ENCODE measurements at places on chromosomes 5 and 9.

- no peak for DNase-seq
Measured at GRCh38 chr5:4980201-4980600, 159.9 kb upstream of the ADAMTS16 start.

DNA sequence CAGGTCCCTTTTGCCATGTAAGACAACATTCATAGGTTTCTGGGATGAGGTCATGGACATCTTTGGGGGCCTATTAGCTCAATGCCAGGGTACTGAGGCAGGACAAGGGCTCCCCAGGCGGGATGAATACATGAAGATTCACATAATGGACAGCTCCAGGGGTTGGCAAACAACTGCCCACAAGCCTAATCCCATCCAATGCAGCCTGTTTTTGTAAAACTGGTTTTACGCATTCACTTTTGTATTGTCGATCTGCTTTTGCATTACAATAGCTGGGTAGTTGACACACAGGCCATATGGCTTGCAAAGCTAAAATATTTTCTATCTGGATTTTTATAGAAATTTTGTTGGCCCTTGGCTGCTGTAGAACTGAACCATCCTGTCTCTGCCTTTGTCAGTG is 248.5 kb upstream of the PANK3 start:
- no peak for DNase-seq

DNA sequence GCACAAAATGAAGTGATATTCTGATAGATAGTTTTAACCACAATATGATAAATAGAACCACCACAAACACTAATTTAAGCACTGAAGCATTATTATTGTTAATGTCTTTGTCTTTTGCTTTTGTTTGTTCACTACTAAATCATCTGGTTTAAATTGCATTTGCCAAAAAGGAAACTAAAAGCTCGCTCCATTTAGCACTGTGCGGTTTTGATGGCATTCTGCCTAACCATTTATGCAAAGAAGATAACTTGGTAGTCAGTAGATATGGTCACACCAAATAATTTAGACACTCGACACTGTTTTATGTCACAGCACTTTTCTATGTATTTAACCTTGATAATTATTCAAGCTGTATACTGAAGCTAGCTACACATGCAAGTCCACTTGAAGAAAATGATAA is 849.8 kb upstream of the CDH6 start:
- DNase-seq, result peak; percentile 15

- DNase-seq, result peak; percentile 89
Measured at GRCh38 chr5:80255811-80256712, at the start of gene SERINC5. Gene SERINC5 (minus strand): TSS chr5:80256048. CDS start chr5:80255922, 126 bp downstream.

GRCh38 chr5:105259581-105260217 is 1697.1 kb upstream of the NUDT12 start:
- DNase-seq, result no peak

- no peak for DNase-seq
Measured at GRCh38 chr5:537098-537497, 12.8 kb upstream of the SLC9A3 start.

DNA sequence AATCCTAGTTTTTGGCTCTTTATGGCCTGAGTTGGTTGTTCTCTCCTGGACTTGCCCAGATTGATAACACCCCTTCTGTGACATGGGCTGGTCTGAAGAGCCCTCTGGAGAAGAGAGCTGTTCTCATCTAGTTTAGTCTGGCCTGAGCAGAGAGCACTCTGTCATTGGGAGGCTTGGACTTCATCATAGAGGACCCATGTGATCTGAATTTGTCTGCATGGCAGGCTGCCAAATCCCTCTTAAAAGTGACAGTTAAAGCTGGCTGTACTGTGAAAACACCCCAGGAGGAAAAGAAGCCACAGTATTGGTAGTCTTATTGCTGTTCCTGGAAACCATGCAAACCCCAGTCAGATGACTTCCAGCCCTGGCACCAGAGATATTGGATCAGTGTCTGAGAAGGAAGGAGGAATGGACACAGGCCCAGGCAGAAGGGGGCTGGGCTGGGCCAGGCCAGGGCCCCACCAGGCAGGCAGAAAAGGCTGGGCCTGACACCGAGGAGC is 3.7 kb upstream of the WDR31 start:
- DNase-seq, result peak; percentile 73

DNA sequence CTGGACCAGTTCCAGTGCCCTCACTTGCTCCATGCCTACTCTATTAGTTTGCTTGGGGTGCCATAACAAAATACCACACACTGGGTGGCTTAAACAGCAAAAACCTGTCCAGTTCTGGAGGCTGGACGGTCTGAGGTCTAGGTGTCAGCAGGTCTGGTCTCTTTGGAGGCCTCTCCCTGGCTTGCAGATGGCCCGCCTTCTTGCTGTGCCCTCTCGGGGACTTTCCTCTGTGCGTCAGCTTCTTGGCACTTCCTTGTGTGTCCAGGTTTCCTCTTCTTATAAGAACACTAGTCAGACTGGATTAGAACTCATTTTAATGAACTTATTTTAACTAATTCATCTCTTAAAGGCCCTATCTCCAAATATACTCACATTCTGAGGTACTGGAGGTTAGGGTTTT is 97.2 kb downstream of the CARTPT start:
- no peak for DNase-seq

- DNase-seq, result no peak
Measured at GRCh38 chr5:151233616-151234085, 9.8 kb upstream of the CCDC69 start.

DNA sequence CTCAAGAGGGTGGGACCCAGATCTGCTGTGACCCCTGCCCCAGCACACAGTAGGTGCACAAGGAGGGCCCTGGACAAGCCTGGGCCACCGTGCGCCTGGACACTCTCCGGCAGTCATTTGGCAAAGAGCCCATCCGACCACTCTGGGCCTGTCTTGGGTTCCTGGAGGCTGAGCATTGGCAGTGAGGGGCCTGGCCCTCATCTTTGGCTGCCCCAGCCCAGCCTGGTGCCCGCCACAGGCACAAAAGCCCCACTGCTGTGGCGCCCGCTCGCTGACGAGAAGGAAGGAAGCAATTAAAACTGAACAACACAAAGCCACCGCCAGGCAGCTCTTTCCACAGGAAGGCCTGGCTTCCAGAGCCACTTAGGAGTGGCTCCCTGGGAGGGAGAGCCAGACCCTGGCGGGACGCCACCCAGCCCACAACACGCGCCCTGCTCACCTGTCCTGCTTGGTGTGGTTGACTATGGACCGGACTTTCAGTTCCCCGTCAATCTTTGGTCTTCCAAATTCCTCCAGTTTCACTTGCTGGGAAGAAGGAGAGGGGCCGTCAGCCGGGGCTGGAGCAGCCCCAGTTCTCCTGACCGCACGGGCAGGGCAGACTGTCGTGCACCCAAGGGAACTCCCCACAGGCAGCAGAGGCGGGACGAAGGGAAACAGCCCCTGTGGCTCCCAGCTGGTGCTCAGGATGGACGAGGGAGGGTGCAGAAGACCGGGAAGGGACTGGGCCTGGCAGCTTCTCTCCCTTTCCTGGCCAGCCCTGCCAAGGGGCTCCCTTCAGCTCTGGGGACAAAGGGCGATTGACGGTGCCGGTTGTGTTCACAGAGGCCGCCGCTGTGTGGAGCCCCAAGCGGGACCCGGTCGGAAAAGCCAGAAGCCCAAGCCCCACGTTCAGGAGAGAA is 50.9 kb upstream of the SARDH start:
- peak; percentile 58 for DNase-seq

GRCh38 chr5:157303667-157304327 is 37.9 kb downstream of the CYFIP2 start:
- DNase-seq, result no peak

DNA sequence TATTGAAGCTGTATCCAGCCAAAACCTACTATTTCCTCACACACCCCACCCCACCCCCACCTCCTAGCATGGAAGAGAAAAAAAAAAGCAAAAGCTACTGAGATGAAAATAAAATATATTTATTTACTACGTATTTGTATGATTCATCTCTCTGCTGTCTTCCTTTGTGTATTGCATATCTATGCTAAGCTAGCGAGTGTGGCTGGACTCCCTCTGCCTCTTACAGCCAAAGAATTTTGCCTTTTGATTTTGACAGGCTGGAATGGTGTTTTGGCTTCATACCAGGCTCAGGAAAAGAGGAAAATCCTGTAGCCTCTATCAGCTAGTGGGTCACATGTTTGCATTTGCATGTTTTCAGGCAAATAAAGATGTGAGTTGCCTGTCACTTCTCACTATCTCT is 2.2 kb downstream of the ABLIM3 start:
- DNase-seq, result peak; percentile 74

GRCh38 chr5:39998518-39998917 is 573.7 kb upstream of the DAB2 start:
- DNase-seq, result no peak

DNA sequence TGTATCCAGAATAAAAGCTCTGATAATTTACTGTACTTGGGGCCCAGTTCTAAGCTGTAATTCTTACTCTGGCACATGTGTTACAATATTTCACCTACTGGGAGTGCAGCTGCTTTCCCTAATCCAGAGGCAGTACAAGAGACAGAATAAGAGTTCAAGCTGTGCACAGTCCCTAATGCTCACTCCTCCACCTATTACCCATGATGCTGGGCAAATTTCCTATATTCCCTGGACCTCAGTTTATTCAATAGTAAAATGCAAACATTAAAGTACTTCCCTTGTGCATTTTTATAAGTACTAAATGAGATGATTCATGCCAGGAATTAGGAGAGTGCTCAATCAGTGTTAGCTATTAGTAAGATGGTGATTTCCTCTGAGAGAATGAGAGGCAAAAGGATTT is 28.0 kb upstream of the TAF11L2 start:
- DNase-seq, result no peak

DNA sequence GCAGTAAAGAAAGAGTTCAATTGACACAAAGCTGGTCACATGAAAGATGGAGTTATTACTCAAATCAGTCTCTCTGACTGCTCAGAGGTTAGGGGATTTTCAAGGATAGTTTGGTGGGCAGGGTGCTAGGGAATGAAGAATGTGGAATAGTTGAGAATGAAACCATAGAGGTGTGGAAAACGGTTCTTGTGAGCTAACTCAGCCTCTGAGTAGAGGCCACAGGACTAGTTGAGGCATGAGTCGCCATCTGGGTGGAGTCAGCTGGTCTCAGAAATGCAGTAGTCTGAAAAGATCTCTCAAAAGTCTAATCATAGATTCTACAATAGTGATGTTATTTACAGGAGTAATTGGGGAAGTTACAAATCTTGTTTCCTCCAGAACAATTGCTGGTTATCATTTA is 178.9 kb upstream of the SPEF2 start:
- peak; percentile 36 for DNase-seq

GRCh38 chr5:54902791-54903473 is 82.5 kb downstream of the ESM1 start:
- peak; percentile 85 for DNase-seq

DNA sequence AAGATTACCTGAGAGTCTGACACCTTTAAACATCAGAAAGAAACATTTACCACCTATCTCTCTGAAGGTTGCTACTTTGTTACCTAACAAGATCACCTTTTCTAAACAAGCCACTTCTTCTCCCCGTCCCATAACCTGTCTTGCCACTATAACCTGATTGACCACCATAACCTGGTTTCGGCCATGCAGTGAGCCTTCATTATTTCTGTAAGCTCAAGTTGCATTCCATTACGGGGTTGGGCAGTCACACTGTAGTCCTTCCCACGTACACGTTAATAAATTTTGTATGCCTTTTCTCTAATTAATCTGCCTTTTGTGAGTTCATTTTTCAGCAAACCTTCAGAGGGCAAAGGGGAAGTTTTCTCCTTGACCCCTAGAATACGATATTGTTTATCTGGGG is 28.0 kb upstream of the CCNG1 start:
- DNase-seq, result no peak

- DNase-seq, result no peak
Measured at GRCh38 chr5:14407746-14408175, 173.8 kb upstream of the OTULINL start.

GRCh38 chr5:125210242-125210947 is 464.0 kb upstream of the ZNF608 start:
- no peak for DNase-seq

GRCh38 chr9:35828716-35829083 is at the start of gene FAM221B:
Gene FAM221B (minus strand): TSS chr9:35828732. CDS start chr9:35826161, 2,571 bp downstream.
- DNase-seq, result no peak

- DNase-seq, result no peak
Measured at GRCh38 chr9:124458441-124458840, 8.2 kb downstream of the ADGRD2 start.

- no peak for DNase-seq
Measured at GRCh38 chr9:128637656-128638055, 19.0 kb downstream of the DYNC2I2 start.

DNA sequence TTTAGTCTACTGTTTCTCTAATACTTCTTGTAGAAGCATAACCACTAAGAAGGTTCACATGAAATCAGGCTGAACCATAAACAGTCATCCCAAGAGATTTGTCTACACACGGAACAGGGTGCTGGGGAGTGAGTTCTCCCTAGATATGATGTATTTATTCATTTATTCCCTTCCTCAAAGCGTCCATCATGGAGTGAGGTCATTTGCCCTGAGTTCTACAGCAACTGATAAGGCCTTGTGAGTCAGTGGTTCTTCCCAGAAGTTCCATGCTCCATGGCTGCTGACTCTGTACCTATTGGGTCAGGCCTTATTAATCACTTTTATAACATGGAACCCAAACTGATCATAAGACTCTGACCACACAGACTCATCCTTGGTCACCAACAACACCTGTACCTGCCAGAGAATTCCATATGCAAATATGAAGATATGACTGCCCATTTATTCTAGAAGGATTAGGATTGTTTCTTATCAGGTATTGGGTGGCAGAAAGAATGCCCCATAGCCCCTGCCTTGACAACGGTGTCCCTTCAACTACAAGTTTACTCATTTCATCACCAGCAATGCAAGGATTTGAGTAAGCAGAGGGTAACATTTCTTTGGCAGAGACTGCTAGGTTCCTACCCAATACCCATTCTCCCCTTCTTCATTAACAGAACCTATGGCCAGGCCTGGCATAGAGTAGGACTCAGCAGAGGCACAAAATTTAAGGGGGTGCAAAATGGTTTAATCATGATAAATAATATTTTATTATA is 118.1 kb downstream of the LHFPL2 start:
- peak; percentile 64 for DNase-seq

GRCh38 chr5:10987925-10988504 is 227.0 kb upstream of the DAP start:
- peak; percentile 62 for DNase-seq

- no peak for DNase-seq
Measured at GRCh38 chr9:132726576-132727130, 56.4 kb downstream of the GTF3C4 start.

GRCh38 chr5:95689680-95690079 is 6.9 kb upstream of the SPATA9 start:
- DNase-seq, result no peak

DNA sequence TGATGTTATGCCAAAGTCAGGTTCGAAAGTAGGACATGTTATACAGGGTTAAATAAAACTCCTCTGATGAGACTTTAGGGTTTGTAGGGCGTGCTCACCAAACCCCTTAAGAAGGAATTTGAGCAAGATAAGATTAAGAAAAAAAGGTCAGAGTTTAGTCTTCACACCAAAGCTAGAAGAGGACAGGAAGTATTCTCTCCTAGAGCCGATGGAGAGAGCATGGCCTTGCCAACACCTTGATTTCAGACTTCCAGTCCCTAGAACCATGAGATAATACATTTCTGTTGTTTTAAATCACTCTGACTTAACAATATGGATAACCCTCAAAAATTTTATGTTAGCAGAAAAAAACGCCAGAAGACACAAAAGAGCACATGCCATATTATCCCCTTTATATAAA is 16.3 kb upstream of the PLCXD3 start:
- DNase-seq, result no peak

DNA sequence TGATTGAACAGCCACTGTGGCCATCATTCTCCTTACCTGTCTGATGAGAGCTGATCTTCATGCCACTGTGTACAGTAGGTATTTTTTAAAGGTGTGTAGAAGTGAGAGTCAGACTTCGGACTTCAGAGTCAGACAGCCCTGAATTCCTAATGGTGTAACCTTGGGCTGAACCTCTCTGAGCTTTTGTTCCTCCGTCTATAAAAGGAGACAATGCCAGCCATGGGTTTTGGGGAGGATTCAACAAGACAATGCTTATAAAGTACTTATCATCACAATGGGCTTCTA is 18.7 kb downstream of the GSN start:
- DNase-seq, result no peak

Data from astrocyte of the hippocampus (primary cell).